Stimulated activated CD4-positive, alpha-beta T cell treated with anti-CD3 and anti-CD28 coated beads, Interleukin-4, amount 100 ng/mL, for 1 hour (primary cell): ENCODE measurements at places on chromosomes 5 and 9.

GRCh38 chr9:89664896-89665329 is 60.1 kb downstream of the GADD45G start:
- DNase-seq: no peak

DNA sequence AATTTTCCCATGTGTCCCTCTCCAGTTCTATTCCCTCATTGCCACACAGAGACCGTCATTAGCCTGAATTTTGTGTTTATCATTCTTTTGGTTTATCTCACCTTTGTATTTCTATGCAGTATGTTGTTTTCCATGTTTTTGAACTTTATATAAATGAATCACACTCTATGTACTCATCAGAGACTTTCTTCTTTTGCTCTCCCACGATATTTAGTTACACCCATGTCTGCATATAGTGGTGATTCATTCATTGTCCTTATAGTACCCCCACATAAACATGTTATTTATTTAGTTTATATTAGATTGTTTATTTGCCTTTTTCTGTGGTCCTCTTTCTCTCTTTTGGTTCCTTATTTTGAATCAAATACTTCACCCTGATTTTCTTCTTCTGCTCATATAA is 199.7 kb downstream of the FSTL4 start:
- DNase-seq: no peak

- DNase-seq: no peak
Measured at GRCh38 chr5:57341380-57341979, 141.1 kb downstream of the ACTBL2 start.

DNA sequence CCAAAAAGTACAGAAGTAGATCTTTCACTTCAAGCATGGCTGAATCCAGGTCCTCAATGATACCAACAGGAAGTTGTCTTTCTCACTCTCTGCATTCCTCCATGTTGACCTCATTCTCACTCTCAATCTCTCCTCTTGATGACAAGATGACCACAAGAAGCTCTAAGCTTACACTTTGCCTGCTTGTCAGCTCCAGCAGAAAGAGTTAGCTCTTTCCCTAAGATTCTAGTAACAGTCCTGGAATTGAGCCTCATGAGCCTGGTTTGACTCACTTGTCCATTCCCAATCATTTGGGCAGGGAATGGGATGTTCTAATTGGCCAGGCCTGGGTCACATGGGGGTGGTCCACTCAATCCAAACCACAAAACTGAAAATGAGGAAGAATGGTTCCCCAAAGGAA is 3.3 kb upstream of the CLTA start:
- no peak for DNase-seq

DNA sequence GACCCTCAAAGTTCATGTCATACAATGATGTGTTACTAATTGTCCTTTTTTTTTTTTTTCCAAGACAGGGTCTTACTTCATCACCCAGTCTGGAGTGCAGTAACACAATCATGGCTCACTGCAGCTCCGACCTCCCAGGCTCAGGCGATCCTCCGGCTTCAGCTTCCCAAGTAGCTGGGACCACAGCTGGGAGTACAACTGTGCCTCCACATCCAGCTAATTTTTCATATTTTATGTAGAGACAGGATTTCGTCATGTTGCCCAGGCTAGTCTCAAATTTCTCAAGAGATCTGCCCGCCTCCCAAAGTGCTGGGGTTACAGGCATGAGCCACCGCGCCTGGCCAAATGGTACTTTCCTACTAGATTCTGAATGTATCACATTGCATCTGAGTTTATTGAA is 49.4 kb upstream of the EBF1 start:
- DNase-seq: no peak

DNA sequence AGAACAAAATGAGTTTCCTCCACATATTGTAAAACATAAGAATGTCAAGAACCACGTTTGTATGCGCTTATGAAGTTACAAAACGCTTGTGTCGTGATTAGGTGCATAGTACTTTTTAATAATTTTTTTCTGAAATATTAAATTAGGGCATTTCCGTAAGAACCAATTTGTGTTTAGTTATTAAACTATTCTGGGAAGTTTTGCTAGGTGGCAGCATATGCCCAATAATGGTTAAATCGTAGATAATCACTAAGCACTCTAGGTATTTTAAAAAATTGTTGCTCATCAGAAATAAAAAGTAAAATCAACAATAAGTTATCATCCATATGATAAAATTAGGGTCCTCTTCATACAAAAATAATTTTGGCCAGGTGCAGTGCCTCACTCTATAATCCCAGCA is 5.4 kb downstream of the SRFBP1 start:
- DNase-seq: no peak

- no peak for DNase-seq
Measured at GRCh38 chr9:134338394-134339182, 12.3 kb downstream of the RXRA start.

GRCh38 chr5:147452165-147452811 is 57.6 kb downstream of the DPYSL3 start:
- no peak for DNase-seq

DNA sequence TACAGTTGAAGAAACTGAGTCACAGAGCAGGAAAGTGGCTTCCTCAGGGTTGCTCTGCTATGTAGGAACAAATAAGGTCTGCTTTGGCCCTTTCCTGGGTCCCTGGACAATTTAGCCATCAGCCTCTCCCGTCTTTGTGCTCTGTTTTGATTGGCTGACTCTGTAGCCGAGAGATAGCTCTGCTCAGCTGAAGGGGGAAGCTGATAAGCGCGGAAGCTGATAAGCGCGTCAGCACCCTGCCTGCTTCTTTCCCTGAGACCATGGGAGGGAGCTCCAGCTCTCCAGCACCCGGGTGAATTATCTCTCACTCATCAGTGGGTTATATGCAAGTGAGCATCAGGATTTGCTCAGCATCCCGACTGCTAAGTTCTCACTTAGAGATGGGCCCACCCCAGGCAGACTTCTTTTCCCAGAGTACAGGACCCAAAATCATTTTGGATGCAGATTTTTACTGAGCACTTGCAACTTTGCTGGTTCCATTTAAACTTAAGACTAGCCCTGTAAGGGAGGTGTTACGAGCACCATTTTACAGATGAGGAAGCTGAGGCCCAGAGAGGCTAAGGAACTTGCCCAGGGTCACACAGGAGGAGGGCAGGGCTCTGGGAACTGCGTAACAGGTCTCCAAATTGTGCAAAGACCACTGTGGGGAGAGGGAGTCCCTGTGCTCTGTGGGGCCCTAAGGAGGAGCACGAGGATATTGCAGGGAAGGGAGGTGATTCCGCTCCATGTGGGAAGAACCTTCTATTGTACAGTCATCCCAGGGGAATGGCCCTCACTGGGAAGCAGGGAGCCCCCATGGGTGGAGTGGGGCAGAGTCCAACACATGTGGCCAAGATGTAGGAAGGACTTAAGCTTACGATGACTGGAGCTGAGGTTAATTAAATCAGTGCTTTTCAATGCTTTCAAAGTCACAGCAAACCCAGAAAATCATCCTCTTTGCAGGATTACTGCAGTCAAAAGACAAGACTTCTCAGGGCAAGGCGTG is 83.7 kb upstream of the ORM1 start:
- no peak for DNase-seq

DNA sequence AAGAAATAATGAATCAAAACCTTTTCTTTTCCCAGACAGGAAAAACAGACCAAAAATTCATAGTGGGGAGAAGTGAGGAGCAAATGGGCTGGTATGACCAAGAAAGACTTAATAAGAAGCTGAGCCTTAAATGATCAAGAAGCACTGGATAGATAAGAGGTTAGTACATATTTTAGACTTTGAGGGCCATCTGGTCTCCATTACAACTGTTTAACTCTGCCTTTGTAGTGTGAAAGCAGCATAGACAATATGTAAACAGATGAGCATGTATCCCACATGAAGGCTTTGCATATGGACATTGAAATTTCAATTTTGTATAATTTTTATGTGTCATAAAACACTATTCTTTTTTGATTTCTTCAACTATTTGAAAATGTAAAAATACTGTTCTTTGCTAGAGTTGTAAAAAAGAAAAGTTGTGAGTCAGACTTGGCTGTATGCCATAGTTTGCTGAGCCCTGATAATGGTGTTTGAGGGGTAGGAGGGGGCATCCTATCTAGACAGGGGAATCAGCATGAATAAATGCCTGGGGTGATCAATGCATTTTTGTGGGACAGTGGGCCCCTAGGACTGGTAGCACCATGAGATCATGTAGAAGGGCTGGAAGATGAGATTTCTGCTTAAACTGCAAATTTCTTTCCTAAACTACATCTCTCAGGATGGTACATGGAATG is 91.8 kb upstream of the GPR151 start:
- no peak for DNase-seq

DNA sequence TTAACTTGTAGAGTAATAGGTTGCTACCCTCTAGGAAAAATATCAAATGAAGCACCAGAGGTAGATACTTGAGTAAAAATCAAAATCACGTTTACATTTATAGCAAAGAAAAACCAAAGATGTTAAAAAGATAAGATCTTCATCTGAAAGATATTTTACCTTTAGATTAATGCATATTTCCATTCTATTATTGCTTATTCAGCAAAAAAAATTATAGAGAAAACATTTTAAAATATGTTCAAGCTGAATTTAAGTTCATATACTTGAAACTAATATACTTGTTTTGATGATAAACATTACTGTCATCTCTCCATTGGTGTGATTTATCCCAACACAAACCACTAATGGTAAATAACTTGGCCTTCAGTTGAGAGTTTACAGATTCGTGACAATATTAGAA is 422.3 kb downstream of the CAAP1 start:
- DNase-seq: no peak

DNA sequence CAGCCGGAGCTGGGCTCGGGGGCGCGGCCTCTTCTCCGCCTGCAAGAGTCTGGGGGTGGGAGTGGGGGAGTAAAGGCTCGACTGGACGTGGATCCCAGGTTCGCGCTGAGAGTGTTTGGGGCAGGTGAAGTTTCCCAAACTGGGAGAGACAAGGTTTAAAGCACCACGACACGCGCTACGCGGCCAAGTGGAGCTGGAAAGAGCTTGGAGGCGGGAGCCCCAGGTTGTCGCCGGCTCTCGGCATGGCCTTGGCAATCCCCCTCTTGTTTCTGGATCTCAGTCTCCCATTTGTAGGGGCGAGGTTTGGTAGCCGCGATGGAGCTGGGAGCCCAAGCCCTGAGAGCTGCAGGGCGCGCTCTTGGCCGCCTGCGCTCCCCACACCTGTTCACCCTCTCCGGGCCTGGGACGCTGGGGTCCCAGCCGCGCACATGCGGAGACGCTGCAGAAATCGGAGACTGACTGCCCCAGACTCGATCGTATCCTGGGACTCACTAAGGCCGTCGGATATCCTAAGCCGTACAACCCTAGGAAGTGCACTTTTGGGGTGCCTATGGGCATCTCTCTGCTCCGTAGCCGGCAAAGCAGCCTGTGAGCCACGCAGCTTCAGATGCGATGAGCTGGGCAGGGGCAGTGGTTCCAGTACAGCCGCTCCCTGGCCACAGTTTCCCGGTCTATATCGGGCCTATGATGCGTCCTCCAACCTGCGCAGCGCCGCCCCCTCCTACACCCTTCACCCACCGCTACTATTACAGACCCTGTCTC is 937 bp downstream of the TMOD1 start:
- DNase-seq: peak; percentile 3

DNA sequence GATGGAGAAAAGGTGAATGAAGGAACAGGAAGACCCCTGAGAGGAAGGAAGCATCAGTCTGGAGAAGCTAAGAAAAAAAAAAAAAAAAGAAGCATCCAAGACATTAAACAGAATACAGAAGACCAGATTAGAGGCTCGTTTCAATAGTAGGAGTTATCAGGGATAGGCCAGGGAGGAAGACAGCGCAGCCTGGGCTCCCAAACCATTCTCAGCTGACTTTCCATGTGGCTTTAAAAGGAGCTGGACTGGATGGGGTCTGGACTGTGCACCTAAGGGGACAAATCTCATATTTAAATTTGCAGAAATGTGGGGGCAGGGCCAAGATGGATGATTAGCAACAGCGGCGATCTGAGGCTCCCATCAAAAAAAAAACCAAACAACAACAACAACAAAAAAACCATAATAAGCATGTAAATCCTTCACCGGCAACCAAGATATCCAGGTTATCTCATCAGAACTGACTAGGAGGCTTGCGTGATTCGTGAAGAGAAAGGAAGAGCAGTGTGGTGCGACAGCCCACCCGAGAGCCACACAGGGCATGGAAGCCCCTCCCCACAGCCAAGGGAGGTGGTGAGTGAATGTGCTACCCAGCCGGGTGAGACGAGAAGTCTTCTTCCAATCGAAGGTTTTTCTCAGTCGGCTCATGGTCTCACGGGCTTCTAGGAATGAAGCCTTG is 114.9 kb upstream of the ADAMTS16 start:
- no peak for DNase-seq

DNA sequence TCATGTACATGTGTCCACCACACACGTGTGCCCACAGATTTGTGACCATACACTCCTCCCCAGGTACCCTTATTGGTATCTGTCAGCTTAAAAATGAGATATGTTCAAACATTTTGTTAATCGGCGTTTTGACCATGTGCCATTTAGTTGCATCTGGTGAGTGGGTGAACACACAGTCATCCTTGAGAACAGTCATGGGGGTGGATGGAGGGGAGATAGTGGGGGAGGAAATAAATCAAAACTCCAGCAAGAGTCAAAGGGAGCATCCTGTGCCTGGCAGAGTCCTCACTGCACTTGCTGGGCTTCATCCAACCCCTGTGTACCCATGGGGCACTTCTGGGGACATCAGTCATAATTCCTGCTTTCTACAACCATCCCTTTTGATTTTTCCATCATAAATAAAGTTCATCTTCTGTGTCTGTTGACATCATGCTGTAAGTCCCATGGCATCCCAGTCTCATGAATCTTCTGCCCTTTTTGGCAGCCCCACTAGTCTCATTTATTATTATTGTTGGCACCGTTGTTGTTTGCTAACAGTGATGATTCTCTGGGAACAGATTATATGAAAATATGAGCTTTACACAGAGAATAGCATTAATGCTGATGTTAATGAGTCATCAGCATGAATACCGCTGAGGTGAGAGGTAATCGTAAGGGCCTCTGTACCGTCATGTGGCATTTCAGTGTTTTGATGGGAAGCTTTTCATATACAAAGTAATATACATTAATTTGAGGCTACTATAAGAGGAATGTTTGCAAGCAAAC is 24.4 kb upstream of the CLK4 start:
- DNase-seq: no peak

- no peak for DNase-seq
Measured at GRCh38 chr9:126565336-126566128, 48.2 kb upstream of the LMX1B start.

DNA sequence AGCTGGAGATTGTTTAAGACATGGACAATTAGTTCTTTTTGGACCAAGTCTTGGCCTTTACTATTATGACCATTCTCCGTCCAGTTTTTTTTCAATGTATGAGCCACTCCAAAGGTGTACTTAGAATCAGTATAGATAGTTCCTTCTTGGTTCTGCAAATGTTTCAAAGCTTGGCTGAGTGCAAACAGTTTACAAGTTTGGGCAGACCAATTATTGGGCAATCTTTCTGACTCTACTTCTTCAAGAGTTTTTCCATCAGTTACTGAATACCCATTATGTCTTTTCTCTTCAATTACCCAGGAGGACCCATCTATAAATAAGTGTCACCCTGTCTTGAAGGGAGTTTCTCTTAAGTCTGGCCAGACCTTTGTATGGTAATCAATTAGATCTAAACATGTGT is 15.5 kb downstream of the IFT74 start:
- DNase-seq: no peak

- DNase-seq: no peak
Measured at GRCh38 chr5:181235323-181235688, 8.4 kb downstream of the RACK1 start.

- no peak for DNase-seq
Measured at GRCh38 chr5:68424799-68425537, 209.4 kb downstream of the PIK3R1 start.

- no peak for DNase-seq
Measured at GRCh38 chr9:110712955-110713354, 44.4 kb downstream of the MUSK start.
